Activated naive CD8-positive, alpha-beta T cell treated with anti-CD3 and anti-CD28 coated beads, Interleukin-2, amount 10 ng/mL, durations not matched to agents 7 days and 5 days (primary cell): ENCODE measurements at places on chromosomes 4 and X. TPM values are rescaled to one million over a fixed set of nuclear protein-coding genes. Genes with fewer than 3 reads are reported as not detected.

Gene FOXR2
- not detected for total RNA-seq

Gene IBSP
- not detected for total RNA-seq

Gene TAF7L
- not detected for total RNA-seq

Gene F9
- total RNA-seq: not detected

Gene GC
- total RNA-seq: not detected

Gene REPS2
- 0.08 TPM for total RNA-seq

DNA sequence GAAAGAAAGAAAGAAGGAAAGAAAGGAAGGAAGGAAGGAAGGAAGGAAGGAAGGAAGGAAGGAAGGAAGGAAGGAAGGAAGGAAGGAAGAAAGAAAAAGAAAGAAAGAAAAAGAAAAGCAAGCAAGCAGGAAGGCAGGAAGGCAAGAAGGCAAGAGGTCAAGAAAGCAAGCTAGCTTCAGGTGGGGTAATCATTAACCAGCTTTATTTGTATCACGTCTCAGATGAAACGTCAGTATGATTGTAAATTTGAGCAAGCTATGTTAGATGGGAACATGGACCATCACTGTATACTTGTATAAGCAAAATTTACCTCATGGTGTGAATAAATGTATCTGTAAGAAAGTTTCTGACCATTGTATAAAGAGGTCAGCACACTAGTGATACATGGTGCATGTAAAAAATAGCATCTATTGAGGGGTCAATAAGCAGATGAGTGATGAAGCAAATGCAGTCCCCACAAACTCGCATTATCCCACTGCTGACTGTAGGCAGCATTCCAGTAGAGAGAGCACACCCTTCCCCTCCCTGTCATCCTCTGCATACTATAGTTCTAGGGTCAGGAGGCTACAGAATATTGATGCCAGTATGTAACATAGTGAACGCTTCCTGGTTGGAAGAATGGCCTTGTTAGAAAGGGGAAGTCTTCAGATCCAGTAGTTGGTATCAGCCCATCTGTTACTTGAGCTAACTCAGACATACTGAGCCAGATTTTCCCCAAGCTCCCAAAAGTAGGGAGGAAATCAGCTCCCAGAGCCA, 16.5 kb upstream of the KLHL34 start:
- peaks cover 3% of the 10 kb centered on the region for H3K27me3 ChIP-seq
- H3K27ac ChIP-seq: no peak overlapping the region
- DNase-seq: no peak
- no peaks in the 10 kb centered on the region for H3K4me1 ChIP-seq
- no peaks in the 10 kb centered on the region for H3K36me3 ChIP-seq

DNA sequence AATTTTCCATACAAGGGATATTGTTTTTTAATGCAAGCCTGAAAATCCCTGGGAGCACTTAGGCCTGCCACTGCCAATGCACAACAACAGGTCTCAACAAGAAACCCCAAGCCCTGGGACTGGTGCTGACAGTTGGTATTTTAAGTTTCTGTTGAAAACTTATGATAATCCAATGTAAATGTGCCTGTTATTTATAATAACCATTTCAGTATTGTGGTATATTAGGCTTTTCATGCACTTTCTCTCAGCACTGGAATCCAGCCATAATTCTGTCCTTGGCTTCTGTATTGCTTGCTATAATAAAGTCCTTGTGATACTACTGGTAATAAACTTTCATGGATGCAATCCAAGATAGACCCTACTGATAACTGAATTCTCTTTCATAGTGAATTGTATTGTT, 218.9 kb downstream of the PCDH7 start:
- no peaks in the 10 kb centered on the region for H3K36me3 ChIP-seq
- no peak for DNase-seq
- no peak overlapping the region for H3K27ac ChIP-seq
- H3K27me3 ChIP-seq: no peaks in the 10 kb centered on the region
- no peak overlapping the region for H3K4me3 ChIP-seq
- no peaks in the 10 kb centered on the region for H3K4me1 ChIP-seq

DNA sequence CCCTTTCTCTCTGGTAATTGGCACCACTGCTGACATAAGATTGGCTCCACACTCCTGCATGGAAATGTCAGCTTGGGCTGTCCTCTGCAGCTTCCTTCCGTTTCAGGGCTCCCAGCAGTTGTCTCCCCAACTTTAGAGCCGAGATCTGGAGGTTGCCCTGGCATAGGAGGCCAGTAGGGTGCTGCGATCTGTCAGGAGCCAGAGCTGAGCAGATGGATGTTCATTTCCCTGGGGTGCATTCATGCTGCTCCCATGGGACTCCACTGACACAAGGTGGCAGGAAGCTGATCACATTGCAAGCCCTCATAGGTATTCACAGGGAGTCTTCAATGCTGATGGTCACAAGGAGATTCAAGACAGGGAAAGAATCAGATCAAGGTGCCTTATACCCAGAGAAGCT, 116.6 kb upstream of the RAI2 start:
- H3K27me3 ChIP-seq: no peaks in the 10 kb centered on the region
- H3K27ac ChIP-seq: no peak overlapping the region
- H3K4me3 ChIP-seq: no peak overlapping the region
- H3K4me1 ChIP-seq: no peaks in the 10 kb centered on the region
- H3K36me3 ChIP-seq: no peaks in the 10 kb centered on the region

GRCh38 chr4:132770776-132771175, 378.3 kb upstream of the PCDH10 start:
- H3K27ac ChIP-seq: no peak overlapping the region
- no peaks in the 10 kb centered on the region for H3K36me3 ChIP-seq
- no peaks in the 10 kb centered on the region for H3K4me1 ChIP-seq
- DNase-seq: no peak
- H3K27me3 ChIP-seq: no peaks in the 10 kb centered on the region
- H3K4me3 ChIP-seq: no peak overlapping the region

DNA sequence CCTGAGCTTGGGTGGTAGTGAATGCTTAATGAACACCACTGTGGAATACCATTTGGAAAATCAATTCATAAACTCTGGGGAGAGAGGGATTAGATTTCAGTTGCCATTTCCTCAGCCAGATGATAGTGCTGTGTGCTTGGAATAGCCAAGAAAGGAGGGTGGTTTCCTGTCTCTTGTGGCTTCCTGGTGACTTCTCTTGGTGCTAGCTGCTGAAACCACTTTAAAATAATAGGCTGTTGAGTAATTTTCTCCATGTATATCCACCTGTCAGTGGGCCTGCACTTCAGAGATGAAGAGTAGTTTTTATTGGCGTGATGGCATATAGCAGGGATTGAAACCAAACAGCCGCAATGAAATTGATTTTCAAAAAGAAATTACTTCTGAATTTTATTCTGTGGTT, 11.8 kb downstream of the EDA start:
- peaks cover 8% of the 10 kb centered on the region for H3K4me1 ChIP-seq
- no peaks in the 10 kb centered on the region for H3K36me3 ChIP-seq
- H3K4me3 ChIP-seq: no peak overlapping the region

DNA sequence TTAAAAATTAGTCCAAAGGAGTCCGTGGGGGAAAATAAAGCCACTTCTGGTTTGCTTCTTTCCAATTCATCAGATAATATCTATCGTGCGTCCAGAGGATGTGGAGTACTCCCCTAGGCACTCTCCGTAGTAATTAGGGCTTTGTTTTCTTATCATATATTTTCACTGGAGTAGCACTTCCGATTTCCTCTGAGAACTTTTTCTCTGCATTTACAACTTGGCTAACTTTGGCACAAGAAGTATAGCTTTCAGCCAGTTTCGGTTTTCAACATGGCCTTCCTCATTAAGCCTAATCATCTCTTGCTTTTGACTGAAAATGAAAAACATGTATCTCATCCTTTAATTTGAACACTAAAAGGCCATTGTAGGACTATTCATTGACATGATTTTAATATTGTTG, 80.5 kb downstream of the CASP3 start:
- peaks cover 4% of the 10 kb centered on the region for H3K4me1 ChIP-seq
- peaks cover 2% of the 10 kb centered on the region for H3K36me3 ChIP-seq
- no peak for DNase-seq
- H3K27me3 ChIP-seq: peaks cover 3% of the 10 kb centered on the region

GRCh38 chrX:10856797-10857196, 236.4 kb upstream of the MID1 start:
- no peak overlapping the region for H3K4me3 ChIP-seq
- H3K4me1 ChIP-seq: peaks cover 1% of the 10 kb centered on the region
- no peak for DNase-seq
- H3K27me3 ChIP-seq: no peaks in the 10 kb centered on the region
- no peak overlapping the region for H3K27ac ChIP-seq

DNA sequence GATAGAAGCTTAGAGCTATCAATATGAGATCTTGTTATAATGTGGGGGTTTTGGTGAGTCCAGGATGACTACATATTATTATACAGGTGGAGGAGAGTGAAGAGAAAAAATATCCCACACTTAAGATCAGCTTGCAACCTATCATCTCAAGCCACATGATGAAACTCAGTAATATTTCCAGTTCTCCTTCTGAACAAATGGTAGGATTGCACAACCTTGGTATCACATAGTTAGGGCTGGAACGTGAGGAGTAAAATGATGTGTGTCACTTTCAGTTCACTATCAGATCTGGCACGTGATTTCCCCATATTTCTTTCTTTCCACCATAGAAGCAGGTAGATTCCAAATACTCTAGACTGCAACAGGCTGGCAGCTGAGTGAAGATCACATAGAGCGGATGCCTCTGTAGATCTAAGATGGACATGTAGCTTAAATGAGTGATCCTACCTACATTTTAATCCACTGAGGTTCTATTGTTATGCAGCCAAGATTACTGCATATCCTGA, 150.6 kb upstream of the ANKRD50 start:
- DNase-seq: no peak
- H3K4me3 ChIP-seq: no peak overlapping the region
- H3K36me3 ChIP-seq: no peaks in the 10 kb centered on the region
- H3K27ac ChIP-seq: no peak overlapping the region
- no peaks in the 10 kb centered on the region for H3K4me1 ChIP-seq

DNA sequence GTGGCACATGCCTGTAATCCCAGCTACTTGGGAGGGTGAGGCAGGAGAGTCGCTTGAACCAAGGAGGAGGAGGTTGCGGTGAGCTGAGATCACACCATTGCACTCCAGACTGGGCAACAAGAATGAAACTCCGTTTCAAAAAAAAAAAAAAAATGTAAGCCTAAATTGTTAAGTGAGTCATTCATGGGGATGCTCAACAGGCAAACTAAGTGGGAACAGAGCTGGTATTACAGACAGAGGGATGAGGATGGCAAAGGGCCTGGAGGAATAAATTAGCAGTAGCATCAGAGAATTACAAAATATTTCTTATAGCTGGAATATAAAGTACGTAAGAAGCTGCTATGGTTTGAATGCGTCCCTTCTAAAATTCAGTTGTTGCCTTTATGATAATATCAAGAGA, 43.4 kb upstream of the OGT start:
- peaks cover 10% of the 10 kb centered on the region for H3K36me3 ChIP-seq
- H3K4me3 ChIP-seq: no peak overlapping the region
- no peaks in the 10 kb centered on the region for H3K27me3 ChIP-seq
- DNase-seq: no peak
- H3K4me1 ChIP-seq: peaks cover 6% of the 10 kb centered on the region

DNA sequence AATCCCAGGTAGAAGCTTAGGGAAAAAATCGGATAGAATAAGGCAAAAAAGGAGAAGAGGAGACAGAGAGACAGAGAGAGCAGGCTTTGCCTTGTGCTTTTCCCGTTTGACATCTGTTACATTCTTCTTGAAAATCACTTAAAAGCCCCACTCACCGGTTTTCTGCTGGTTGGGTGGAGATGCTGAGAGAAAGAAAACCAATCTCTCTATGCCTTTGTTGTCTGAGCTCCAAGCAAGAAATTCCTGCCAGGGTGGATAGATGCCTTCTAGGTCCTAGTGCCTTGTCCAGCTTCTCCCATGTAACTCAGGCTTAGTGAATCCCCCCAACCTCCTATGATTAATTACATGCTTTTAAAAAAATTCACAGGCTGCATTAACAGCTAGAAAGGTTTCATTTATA, at the start of gene DCX:
TSS of gene DCX (minus strand) at position 210 of the 400 bp plus-strand sequence. CDS start 1,794 bp downstream, outside the sequence.
- H3K4me3 ChIP-seq: no peak within 1 kb of the TSS
- H3K4me1 ChIP-seq: no peaks in the 10 kb centered on the region
- no peaks in the 10 kb centered on the region for H3K27me3 ChIP-seq
- no peaks in the 10 kb centered on the region for H3K36me3 ChIP-seq
- H3K27ac ChIP-seq: no peak within 1 kb of the TSS

- H3K4me1 ChIP-seq: no peaks in the 10 kb centered on the region
- no peak overlapping the region for H3K27ac ChIP-seq
- no peak overlapping the region for H3K4me3 ChIP-seq
- no peak for DNase-seq
Observed at GRCh38 chrX:6238576-6238975, 9.9 kb upstream of the NLGN4X start.

- no peak for DNase-seq
- no peak overlapping the region for H3K4me3 ChIP-seq
- H3K4me1 ChIP-seq: no peaks in the 10 kb centered on the region
- no peaks in the 10 kb centered on the region for H3K36me3 ChIP-seq
Observed at GRCh38 chr4:55159851-55160250, 34.5 kb upstream of the KDR start.

- H3K4me1 ChIP-seq: no peaks in the 10 kb centered on the region
- H3K36me3 ChIP-seq: no peaks in the 10 kb centered on the region
- no peak overlapping the region for H3K4me3 ChIP-seq
Observed at GRCh38 chrX:127177966-127178365, 358.4 kb downstream of the PRR32 start.

- no peak for DNase-seq
- H3K4me3 ChIP-seq: no peak overlapping the region
- no peaks in the 10 kb centered on the region for H3K27me3 ChIP-seq
- H3K27ac ChIP-seq: no peak overlapping the region
- no peaks in the 10 kb centered on the region for H3K4me1 ChIP-seq
- no peaks in the 10 kb centered on the region for H3K36me3 ChIP-seq
Observed at GRCh38 chr4:182752158-182752910, 164.9 kb downstream of the DCTD start.

GRCh38 chrX:12567857-12568256, 223.4 kb upstream of the PRPS2 start:
- no peaks in the 10 kb centered on the region for H3K27me3 ChIP-seq
- no peak overlapping the region for H3K27ac ChIP-seq
- no peaks in the 10 kb centered on the region for H3K36me3 ChIP-seq
- DNase-seq: no peak
- no peak overlapping the region for H3K4me3 ChIP-seq
- no peaks in the 10 kb centered on the region for H3K4me1 ChIP-seq
